NCI-H526 treated with DMSO at 0.1 percent for 48 hours (cell line): ENCODE measurements at places on chromosomes 5 and 9.

DNA sequence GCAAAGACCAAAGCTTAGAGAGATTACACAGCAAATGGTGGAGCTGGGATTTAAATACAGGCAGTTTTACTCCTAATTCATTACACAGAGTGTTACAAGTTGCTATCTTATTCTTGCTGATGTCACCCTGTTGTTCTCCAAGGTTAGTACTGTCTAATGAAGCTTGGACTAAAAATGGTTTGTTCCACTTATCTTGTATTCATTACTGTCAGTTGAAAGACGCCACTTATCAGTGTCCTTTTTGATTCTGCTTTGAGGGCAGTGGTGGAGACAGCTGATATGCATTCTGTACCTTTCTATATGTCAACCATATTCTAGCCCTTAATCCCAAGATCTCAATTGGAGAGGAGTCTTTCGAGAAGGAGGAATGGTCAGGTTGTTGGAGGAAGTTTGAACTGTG lies 14.0 kb upstream of the DENND4C start:
- DNase-seq, result no peak

DNA sequence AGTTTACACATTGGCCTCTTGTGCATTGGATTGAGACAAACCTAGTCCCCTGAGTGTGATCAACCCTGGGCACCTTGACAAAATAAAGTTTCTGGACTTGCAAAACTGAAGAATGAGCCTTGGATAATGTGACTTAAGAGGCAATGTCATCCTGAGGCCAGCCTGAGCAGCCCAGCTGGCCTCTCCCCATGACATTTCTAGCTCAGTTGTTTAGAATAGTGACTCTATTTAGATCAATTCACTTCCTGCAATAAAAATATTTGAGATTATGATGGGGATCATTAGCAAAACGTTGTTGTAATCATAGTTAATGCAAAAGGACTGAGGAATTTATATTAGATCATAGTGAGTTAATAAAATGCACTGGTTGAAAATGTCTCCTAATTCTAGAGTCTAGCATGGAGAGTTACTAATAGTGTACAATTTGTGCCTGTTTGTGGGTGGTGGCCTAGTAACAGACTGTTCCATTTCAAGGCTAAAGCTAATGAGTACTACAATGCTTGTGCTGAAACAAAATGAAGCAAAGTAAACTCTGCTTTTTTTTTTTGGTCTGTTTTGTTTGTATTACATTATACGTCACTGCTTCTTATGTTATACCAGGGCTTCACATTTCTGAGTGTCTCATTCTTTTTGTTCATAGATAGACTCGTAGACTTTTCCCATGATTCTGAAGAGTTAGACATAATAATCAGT lies 10.9 kb upstream of the RHOBTB3 start:
- no peak for DNase-seq

- no peak for DNase-seq
Observed at GRCh38 chr9:133741716-133742115, 3.6 kb upstream of the SARDH start.

DNA sequence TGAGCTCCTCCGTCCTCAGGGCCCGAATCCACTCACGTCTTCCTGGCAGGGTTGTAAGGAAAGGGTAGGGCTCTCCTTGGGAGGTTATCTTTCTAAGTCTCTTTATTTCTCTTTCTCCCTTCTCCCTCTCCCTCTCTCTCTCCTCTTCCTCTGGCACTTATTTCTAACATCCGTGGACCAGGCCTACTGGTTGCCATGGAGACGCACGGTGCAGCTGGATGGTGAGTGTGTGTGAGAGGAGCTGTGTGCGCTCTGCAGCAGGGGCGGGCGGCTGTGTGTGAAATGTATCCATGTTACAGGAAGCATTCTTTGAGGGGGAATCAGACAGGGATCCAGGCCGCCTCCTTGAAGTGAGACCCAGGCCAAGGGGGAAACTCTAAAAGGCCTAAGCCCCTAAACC lies 32.2 kb downstream of the PCDH1 start:
- peak; percentile 8 for DNase-seq

GRCh38 chr5:69334793-69335268 lies 2.2 kb upstream of the CCDC125 start:
- DNase-seq, result peak; percentile 28

- DNase-seq, result no peak
Observed at GRCh38 chr5:68265347-68265746, 49.8 kb downstream of the PIK3R1 start.

DNA sequence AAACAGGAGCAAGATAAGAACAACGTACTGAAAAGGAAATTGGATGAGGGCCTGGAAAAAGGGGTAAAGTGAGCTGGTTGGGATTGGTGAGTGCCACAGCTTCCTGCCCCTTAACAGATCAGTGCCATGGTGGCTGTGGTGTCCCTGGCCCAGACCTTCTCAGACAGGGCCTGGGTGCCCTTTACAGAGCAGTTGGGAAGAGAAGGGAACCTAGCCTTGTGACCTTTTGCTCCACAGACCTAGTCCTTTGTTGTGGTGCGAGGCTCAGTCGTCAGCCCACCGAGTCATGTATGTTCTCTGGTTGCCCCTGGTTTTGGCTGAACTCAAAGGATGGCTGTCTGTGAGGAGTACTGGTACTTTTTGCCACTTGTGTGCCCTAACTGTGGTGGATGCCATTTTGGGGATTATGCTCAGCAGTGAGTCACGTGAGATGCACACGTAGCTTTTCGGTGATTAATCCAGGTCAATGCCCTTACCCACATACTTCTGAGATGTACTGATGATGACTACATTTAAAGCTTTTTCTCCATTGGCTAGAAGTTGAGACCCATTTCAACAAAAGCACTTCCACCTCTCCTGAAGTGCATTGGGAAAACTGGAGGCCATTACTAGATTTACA lies 48.4 kb downstream of the EXOSC2 start:
- no peak for DNase-seq

- no peak for DNase-seq
Observed at GRCh38 chr9:109011231-109011671, 2.0 kb downstream of the CTNNAL1 start.

DNA sequence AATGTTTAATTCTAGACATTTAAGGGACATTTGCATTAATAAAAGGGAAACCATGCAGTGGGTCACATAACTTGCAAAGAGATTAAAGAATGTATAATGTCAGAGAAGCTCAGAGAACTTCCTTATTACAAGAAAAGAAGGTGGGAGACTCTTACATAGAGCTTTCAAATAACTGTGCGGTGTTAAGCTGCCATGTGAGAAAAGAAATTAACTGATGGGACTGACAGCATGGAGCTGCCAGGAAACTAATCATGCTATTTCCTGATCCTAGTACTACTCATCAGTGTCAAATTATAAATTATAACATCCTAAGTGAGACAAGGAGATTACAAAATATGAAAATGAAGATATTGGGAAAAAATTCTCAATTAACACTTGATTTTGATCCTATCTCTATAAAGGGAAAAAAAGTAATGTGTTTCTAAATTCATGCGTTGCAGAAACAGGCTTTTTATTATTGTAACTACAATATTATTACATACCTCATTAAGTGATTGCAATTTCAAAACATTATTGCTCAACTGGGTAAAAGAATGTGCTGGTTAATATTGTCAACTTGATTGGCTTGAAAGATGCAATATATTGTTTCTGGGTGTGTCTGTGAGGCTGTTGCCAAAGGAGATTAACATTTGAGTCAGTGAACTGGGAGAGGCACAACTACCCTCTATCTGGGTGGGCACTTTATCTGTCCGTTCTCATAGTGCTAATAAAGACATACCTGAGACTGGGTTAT lies 609.5 kb upstream of the NUDT12 start:
- no peak for DNase-seq

DNA sequence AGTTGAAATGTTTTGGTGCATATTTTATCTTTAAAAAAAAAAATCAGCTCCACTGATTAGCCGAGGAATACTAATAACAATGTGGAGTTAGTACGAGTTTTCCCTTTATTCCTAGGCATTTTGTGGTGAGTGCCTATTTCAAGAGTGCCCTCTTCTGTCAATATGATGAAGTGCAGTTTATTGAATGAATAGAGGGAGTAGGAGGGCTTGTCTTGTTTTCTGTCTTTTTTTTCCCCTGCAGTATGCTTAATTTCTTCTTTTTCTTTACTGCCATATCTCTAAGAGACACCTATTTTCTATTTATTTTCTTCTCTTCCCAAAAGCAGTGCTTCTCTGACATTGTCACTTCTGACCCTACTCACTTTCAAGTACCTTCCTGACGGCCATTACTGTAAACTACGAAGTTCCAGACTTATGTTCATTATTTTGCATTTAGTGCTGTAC lies 169.6 kb upstream of the PITX1 start:
- peak; percentile 5 for DNase-seq

- DNase-seq, result no peak
Observed at GRCh38 chr5:150500905-150501304, 7.0 kb upstream of the NDST1 start.

GRCh38 chr5:27392716-27393115 lies 354.3 kb upstream of the CDH9 start:
- DNase-seq, result no peak

- DNase-seq, result no peak
Observed at GRCh38 chr5:172107571-172107970, 80.5 kb downstream of the STK10 start.

- no peak for DNase-seq
Observed at GRCh38 chr9:90546200-90546599, 96.4 kb downstream of the DIRAS2 start.

GRCh38 chr5:53114988-53115387 lies 5.4 kb upstream of the MOCS2 start:
- no peak for DNase-seq

GRCh38 chr5:1737790-1738405 lies 61.7 kb downstream of the MRPL36 start:
- no peak for DNase-seq
